H7 (cell line): ENCODE measurements at places on chromosomes 13 and 19. TPM values are rescaled to one million over a fixed set of nuclear protein-coding genes. Genes with fewer than 3 reads are reported as not detected.

The ERCC5 gene
- total RNA-seq = 24.4 and 26.8 TPM in 2 replicates

GRCh38 chr19:34173193-34173956 is 1.1 kb downstream of the LSM14A start:
- DNase-seq = peak; percentile 68

DNA sequence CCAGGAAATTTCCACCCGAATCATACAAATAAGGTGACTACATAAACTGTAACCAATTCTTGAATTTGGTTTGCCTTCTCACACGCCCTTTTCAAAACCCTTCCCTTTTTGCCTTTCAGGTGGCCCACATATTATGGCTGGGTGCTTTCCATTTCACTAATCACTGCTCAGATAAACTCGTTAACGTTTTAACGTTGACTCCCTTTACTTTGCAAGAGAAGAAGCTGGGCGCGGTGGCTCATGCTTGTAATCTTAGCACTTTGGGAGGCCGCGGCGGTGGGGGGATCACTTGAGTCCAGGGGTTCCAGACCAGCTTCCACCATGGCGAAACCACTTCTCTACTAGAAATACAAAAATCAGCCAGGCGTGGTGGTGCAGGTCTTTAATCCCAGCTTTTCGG is 19.8 kb upstream of the ZNF91 start:
- DNase-seq = no peak

- DNase-seq = no peak
These were observed 606 bp upstream of the STXBP2 start for GRCh38 chr19:7636317-7636690.
